ENCODE measurements at places on chromosomes 4 and X.

GRCh38 chrX:125289920-125290319 is 29.8 kb upstream of the TEX13C start:
- DNase-seq, result no peak

- no peak for DNase-seq
Measured at GRCh38 chrX:136475236-136475635, 12.5 kb upstream of the BRS3 start.

GRCh38 chr4:52107745-52108144 is 56.6 kb downstream of the SPATA18 start:
- no peak for DNase-seq

- DNase-seq, result no peak
Measured at GRCh38 chrX:66677430-66677829, 38.6 kb upstream of the EDA2R start.

DNA sequence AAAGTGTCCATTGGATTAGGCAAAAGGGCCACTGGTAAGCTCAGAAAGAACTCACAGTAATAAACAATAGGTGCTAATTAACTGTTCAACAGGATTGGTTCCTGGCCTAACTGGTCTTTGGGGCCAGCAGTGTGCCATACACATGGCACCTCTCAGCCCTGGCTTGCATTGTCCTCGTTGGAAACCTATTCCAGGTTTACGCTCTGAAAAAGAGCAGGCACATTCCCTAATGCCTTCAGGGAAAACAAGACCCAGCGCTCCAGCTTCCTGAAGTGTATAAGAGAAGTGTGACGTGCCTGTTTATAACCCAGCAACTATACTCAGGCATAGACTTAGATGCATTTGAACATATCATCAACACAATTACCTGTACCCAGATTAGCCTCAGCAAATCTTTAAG is 51.9 kb upstream of the RBM47 start:
- no peak for DNase-seq

DNA sequence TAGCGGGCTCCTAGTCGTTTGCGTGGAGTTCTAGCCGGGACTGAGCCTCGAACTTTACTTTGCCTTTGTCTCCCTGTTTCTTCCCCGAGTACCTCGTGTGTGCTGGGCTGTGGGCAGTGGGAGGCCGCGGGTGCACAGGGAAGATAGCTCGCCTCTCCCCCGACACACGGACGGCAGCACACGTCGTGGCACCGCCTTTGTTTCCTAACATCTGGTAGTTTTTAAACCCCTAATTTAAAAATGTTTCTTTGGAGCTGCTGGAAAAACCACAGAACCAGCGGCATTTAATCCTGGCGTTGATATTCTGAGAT is 866 bp downstream of the RBM46 start:
- no peak for DNase-seq

- no peak for DNase-seq
Measured at GRCh38 chr4:7852568-7853185, 87.0 kb downstream of the AFAP1 start.
